ENCODE measurements at places on chromosomes 7 and 10. TPM values are rescaled to one million over a fixed set of nuclear protein-coding genes. Genes with fewer than 3 reads are reported as not detected.

GPR158 gene
- not detected for total RNA-seq

CCDC71L gene
- total RNA-seq = 69.4 TPM

GRCh38 chr7:29375641-29376562, 181.3 kb downstream of the CHN2 start:
- no peaks in the 10 kb centered on the region for H3K4me1 ChIP-seq
- DNase-seq = no peak
- H3K27ac ChIP-seq = no peak overlapping the region

DNA sequence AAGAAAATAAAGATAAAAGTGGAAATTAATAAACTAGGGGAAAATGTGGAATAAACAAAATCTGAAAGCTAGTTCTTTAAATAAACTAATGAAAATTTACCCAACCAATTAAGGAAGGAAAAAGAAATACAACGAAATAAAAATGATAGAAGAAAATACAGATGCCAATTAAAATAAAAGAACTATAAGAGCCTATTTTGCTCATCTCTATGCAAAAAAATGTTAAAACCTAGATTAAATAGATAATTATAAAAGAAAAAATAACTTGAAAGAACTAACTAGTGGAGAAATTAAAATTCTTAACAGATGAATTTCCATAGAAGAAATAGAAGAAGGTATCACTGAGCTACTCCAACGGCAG, 32.7 kb downstream of the PKD1L1 start:
- H3K4me1 ChIP-seq = no peaks in the 10 kb centered on the region
- H3K27me3 ChIP-seq = no peaks in the 10 kb centered on the region
- no peak overlapping the region for H3K4me3 ChIP-seq
- DNase-seq = no peak
- H3K36me3 ChIP-seq = no peaks in the 10 kb centered on the region
- no peak overlapping the region for H3K27ac ChIP-seq

All from breast epithelium (tissue), 4 donors.